ENCODE measurements at places on chromosomes 11 and 22.

DNA sequence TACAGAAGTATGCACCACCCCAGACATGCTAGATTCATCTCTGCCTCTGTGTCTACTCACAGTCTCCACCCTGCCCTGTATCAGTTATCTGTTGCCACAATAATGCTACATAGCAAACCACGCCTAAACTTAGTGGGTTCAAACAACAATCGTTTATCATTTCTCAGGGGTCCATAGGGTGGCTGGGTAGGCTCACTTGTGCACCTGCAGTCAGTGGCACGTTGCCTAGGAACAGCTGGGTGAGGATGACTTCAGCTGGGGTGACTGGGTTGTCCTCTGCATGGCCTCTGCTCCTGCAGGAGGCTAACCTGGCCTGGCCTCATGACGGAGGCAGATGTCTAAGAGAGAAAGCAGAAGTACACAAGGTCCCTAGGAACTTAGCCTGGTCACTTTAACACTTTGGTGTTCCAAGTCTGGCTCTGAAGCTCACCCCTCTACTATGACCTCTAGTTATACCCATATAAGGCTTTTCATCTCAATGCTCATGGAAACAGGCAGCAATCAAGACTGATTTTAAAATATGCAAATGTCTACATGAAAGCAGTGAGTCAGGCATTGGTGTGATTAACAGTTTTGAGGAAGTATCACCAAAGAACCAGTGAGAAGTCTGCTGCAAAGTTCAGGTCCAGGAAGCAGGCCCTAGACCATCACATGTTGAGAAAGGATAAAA lies 10.7 kb downstream of the OLFML1 start:
- DNase-seq, result no peak

DNA sequence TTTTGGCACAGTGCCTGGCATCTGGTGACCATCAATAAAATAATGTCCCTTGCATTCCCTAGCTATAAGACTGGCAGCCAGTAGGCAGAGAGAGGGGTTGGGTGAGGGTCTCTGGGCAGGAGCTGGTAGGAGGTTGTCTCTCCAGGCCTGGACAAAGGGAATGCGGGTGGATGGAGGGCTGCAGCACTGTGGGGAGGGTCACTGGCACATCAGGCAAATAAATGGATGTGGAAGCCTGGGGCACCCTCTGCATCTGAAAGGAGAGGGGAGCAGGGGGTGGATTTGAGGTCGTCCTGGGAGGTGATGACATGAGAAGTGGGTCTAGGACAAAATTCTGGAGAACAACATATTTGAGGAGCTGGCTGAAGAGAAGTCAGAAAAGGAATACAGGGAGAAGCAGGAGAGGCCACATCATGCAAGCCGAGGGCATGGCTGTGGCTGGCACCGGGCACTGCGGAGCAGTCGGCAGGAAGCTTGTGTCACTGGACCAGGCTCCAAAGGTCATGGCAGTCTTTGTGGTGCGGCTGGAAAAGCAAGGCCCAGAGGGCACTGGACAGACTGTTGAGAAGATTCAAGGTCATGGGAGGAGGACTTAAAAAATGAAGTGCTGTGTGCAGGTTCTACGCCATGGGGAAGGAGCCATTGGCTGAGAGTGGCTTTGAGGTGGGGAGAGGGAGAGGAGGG lies 36.5 kb upstream of the THY1 start:
- no peak for DNase-seq

DNA sequence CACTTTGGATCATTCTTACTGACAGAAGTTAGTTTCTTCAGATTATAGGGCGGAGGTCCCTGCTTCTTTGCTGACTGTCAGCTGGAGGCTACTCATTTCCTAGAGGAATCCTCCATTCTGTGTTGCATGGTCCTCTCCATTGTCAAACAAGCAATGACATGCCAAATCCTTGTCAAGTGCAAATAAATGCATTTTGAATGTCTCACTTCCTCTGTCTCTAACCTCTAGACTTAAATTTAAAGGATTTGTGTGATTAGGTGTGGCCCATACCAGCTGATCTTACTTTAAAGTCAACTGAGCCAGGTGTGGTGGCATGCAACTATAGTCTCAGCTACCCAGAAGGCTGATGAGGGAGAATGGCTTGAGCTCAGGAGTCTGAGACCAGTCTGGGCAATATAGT lies 458.4 kb upstream of the CCDC179 start:
- DNase-seq, result no peak

GRCh38 chr22:21686634-21687393 lies 21.0 kb downstream of the PPIL2 start:
- DNase-seq, result no peak

DNA sequence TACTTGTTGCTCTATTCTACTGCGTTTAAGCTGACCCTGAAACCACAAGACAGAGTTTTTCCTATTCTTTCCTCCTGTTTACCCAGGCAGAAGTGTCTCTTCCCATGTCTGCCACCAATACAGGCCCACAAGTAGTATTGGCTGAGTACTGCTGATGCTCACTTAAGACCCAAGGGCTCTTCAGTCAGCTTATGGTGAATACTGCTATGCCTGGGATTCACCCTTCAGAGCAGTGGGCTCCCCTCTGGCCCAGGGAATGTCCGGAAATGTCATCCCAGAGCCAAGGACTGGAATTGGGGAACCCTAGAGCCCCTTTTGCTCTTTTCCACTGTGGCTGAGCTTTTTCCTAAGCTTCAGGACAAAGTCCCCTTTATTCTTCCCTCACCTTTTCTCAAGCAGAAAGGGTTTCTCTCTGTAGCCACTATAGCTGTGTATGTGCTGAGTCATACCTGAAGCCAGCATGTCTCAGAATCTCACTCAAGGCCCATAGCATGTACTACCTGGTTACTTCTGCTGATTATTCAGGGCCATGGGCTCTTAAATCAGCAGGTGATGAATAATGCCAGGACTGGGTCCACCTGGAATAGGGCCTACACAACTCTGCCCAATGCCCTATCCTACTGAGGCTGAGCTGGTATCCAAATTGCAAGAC lies 745.8 kb upstream of the ANO5 start:
- DNase-seq, result no peak

GRCh38 chr22:32103658-32104315 lies 55.3 kb downstream of the C22orf42 start:
- DNase-seq, result no peak

DNA sequence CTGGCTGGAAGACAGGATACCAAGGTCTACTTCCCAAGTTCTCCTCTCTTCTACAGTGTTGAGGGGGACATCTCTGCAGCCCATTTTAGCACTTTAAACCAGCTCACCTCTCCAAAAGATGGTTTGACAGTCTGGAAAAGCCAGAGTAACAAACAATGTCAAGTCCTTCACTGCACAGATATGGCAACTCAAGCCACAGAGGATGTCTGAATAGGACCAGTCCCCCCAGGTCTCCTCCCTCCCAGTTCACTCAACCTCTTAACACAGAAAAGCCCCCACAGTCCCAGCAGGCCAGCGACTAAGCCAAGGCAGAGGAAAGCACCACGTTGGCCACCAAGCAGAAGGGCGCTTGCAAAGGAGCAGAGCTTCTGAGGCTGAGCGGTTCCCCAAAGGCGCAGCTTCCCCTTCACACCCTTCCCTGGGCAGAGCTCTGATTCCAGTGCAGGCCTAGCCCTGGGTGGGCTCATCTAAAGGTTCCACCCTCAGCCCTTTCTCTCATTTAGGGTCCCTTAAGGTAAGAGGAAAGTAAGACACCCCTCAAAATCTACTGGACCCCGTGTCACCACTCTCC lies 62.7 kb downstream of the PAK1 start:
- DNase-seq, result no peak
